ENCODE measurements at places on chromosomes 2 and 18. TPM values are rescaled to one million over a fixed set of nuclear protein-coding genes. Genes with fewer than 3 reads are reported as not detected.
A peak's percentile ranks its signal among the peaks of the same experiment; 100 is the strongest.

GRCh38 chr18:51739044-51739666 is 541.7 kb upstream of the MEX3C start:
- DNase-seq, result no peak

DNA sequence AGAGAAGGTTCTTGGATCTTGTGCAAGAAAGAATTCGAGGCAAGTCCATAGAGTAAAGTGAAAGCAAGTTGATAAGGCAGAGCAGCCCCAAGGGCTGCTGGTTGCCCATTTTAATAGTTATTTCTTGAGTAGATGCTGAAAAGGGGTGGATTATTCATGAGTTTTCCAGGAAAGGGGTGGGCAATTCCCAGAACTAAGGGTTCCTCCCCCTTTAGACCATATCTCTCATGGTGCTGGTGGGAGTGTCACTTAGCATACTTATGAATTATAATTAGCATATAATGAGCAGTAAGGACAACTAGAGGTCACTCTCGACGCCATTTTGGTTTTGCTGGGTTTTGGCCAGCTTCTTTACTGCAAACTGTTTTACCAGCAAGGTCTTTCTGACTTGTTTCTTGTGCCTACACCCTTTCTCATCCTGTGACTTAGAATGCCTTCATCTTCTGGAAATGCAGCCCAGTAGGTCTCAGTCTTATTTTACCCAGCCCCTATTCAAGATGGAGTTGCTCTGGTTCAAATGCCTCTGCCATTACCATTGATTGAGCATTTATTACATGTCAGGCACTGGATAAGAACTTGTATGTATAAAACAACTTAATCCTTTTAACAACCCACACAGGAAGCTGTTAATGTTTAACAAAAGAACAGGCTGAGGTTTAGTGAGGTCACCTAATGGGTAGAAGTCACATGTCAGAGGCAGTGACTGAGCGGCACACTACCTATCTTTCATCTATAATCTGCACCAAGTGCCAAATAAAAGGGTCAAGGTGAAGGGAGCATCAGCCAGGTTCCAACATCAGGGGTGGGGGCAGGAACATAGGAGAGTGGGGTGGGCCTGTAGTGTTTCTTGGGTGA is 250.9 kb downstream of the ICOS start:
- peak; percentile 39 for DNase-seq

DNA sequence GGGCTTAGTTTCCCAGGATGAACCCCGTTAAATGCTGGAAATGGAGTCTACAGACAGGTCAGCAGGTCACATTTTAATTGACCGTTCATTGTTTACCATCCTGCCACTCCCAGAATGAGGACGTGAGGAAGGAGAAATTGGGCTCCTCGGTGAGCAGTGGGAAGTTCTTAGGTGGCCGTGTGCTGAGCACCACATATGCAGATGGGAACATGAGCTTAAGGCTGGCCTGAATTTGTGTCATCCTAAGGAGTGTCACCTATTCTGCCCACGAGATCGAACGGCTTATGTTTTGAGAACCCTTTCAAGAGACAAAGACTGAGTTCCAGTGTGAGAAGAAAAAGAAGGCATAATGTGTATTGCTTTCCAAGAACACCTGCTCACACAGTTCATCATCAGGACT is 234.4 kb upstream of the PXDN start:
- no peak for DNase-seq

DNA sequence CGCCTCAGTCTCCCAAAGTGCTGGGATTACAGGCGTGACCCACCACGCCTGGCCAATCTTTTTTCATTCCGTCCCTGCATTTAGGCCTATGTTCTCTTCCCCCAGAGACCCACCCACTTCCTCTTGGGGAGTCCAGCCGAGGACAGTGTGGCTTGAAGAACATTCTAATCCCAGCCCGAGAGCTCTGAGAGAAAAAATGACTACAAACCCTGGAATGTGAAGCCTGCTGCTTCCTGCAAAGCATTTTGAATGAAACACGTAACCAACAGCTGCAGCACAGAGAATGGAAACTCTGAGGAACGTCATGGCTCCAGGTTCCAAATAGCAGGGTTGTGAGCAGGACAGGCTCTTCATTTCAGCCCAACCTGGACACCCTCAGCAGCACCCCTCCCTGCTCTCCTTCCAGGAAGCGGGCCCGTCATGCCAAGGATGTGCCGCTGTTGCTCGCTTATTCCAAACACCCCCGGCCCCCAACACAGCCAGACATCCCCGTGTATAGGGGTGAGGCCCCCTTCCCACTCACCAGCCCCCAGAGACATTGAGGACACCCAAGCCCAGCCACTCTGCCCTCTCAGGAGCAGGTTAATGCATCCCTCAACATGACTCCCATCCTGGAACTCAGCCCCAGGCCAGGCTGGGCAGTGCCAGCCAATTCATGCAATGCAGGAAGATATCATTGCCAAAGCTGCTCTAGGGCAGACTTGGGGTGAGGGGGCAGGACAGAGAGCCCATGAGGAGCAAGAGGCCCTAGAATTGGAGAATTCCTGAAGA is 139.8 kb downstream of the ZFP36L2 start:
- no peak for DNase-seq

DNA sequence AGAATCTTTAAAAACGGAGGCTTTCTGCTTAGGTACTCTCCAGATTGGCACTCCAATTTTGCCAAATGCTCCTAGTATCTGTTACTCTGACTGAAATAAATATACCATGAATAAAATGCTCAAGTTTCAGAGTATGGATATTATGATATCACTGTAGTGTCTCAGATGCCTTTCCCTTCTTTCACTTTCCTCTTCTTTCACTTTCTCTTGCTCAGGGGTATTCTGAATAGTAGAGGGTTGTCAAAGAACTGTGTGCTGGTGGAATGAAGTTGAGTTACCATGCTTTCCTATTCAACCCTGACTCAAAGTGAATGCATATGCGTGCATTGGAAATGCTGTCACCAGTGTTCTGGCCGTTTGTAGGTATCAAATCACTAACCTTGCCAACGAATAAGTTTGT is 1015.2 kb upstream of the FANCL start:
- DNase-seq, result no peak

Gene ZDBF2
- total RNA-seq, result 14.0 TPM

Gene ALPG
- not detected for total RNA-seq

Gene MAL
- 46.2 TPM for total RNA-seq

All from esophagus muscularis mucosa (tissue), 4 donors.